Chondrocyte (in vitro differentiated cells): ENCODE measurements at places on chromosomes 12 and 14.

GRCh38 chr12:131363393-131363792 lies 347.5 kb upstream of the SFSWAP start:
- H3K27me3 ChIP-seq = peaks cover 17% of the 10 kb centered on the region
- no peaks in the 10 kb centered on the region for H3K36me3 ChIP-seq
- no peak overlapping the region for H3K4me3 ChIP-seq
- H3K27ac ChIP-seq = no peak overlapping the region
- no peak for DNase-seq

DNA sequence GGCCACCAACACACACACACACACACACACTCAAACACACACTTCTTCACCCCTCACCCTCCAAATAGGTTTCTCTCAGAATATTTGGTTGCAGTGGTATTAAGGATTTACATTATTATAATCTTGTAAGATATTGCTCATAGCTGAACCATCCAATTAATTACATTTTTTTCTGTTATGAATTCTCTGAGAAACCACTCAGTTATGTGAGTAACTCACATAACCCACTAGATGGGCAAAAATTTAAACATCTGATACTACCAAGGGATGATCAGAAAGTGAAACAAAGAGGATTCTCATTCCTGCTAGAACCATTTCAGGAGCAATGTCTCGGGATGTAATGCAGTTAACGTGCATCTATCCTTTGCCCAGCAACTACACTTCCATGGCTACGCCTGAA lies 31.6 kb downstream of the TMTC1 start:
- H3K4me3 ChIP-seq = no peak overlapping the region
- H3K27me3 ChIP-seq = no peaks in the 10 kb centered on the region
- no peak overlapping the region for H3K27ac ChIP-seq
- peaks cover 7% of the 10 kb centered on the region for H3K4me1 ChIP-seq
- H3K36me3 ChIP-seq = peaks cover 27% of the 10 kb centered on the region

DNA sequence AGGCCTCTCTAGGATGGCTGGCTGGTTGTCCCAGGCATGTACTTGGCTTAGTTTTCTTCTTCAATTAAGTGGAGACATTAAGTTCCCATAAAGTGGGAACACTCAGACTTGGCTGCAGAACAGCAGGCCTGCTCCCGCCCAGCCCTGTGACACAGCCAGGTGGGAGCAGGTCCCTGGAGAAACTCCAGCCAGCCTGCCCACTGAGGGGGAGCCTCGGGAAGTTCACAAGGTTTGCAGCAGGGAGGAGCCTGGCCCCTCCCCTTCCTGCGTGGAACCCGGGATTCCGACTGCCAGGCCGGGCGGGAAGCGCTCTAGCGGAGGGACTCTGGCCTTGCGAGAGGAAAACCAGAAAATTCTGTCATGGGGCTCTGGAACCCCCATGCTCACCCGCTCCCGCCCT lies 98.3 kb upstream of the EVL start:
- peaks cover 3% of the 10 kb centered on the region for H3K27me3 ChIP-seq
- no peak overlapping the region for H3K4me3 ChIP-seq
- DNase-seq = no peak
- peaks cover 26% of the 10 kb centered on the region for H3K4me1 ChIP-seq
- H3K36me3 ChIP-seq = no peaks in the 10 kb centered on the region

GRCh38 chr12:111412830-111413441 lies 7.2 kb downstream of the SH2B3 start:
- H3K4me3 ChIP-seq = no peak overlapping the region
- DNase-seq = no peak
- no peaks in the 10 kb centered on the region for H3K27me3 ChIP-seq

- H3K27me3 ChIP-seq = peaks cover 11% of the 10 kb centered on the region
- peaks cover 24% of the 10 kb centered on the region for H3K4me1 ChIP-seq
- no peaks in the 10 kb centered on the region for H3K36me3 ChIP-seq
Observed at GRCh38 chr12:49336645-49337584, at the start of gene C1QL4. TSS of gene C1QL4 (minus strand) at chr12:49337188. CDS start at chr12:49336477, 711 bp downstream.

DNA sequence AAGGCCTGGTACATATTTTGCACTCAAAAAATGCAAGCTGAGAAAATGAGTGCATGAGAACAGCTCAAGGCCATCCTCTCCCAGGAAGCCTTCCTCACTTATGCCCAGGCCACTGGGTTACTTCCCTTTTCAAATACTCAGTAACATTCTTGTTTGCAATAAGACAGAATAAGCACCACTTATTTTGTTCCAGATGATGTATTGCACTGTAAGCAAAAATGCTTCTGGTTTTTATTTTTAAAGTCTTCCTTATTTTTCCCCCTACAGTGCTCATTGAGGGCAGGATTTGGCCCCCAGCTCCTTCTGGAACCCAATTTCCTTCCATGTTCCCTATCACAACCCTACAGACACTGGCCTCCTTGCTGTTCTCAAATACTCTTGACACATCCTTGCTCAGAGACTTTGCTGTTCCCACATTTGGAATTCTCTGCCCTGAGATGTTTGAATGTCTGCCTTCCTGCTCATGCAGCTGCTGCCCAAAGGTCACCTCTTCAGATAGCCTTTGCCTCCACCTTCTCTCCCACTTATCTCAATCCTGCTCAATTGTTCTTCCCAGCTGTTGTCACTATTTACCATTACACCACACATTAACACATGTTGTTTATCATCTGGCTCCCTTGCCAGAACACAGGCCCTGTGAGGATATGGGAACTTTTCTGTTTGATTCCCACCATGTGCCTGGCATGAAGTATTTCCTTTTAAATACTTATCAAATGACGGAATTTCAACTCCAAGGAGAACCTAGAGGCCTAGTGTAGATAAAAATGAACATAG lies 49.9 kb downstream of the IFNG start:
- H3K36me3 ChIP-seq = no peaks in the 10 kb centered on the region
- no peak overlapping the region for H3K4me3 ChIP-seq
- no peaks in the 10 kb centered on the region for H3K27me3 ChIP-seq
- H3K4me1 ChIP-seq = no peaks in the 10 kb centered on the region
- no peak overlapping the region for H3K27ac ChIP-seq
